ENCODE measurements at places on chromosomes 13 and 19.

DNA sequence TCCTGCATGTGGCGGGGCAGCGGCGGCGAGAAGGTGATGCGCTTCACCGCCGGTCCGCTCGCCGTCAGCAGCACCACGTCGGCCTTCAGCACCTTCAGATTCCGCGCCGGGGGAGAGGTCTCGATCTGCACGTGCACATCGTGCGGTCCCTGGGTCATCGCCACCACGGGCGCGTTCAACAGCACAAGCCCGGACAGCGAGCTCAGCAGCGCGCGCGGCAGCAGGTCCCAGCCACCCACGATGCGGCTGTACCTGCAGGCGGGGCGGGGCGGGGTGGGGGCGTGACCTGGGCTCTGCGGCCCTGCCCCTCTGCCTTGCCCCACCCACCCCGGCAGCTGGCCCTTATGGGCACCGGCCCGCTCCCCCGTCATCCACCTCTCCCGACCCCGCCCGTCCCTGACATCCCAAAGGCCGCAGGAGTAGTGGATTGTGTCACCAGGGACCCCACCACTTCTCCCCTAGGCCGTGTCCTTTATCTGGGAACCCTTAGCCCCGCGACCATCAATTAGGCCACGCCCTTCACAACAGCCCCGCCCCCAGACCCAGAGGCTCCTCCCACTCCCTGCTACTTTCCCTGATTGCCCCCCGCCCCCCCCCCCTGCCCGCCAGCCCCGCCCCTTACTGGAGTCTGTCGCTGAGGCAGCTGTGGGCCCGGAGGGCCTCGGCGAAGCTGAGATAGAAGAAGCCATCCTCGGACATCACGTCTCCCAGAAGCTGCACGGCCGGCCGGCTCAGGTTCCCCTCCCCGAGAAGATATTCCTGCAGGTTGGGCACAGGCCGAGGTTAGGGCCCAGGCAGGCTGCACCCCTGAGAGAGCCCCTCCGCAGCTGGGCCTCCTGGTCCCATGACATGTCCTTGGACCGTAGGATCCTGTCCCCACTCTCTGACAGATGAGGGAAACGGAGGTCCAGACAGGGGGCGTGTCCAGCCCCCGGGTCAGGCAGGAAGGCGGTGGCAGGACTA lies 6.1 kb downstream of the IL4I1 start:
- DNase-seq: peak; percentile 39

DNA sequence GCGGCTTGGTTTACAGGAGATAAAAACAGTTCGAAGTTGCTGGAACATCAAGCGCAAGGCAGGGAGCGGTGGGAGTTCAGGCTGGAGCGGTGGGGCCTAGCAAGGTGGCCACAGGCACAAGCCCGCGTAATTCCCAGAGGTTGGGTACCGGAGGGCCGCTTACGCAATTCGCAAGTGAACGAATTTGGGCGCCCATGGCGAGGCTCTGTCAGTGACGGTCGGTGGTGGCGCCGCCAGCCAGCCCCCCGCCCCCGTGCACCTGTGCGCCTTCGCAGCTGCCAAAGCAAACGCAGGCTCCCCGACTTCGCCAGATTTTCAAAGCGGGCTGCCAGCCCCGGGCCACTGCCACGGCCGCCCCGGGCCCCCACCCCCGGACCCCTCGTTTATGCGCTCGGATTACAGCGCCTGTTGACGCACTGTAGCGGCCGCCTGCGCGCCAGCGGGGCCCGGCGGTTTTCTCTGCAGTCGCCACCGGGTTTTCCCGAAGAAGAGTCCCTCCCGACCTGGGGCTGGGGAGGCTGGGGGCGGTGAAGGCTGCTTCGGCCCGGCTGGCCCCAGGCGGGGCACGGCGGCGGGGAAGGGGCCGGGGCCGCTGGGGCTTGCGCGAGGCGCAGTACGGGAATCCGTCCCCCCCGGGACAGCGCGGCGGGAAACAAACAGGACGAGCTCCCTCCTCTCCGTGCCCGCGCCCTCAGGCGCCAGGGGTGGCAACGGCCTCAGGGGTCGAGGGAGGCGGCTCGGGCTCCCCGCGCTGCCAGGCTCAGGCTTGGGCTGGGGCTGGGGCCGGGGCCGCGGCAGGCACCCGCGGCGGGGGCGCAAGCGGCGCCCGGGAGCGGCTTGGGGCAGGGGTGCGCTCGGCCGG lies 709 bp downstream of the N4BP2L1 start:
- DNase-seq: no peak

DNA sequence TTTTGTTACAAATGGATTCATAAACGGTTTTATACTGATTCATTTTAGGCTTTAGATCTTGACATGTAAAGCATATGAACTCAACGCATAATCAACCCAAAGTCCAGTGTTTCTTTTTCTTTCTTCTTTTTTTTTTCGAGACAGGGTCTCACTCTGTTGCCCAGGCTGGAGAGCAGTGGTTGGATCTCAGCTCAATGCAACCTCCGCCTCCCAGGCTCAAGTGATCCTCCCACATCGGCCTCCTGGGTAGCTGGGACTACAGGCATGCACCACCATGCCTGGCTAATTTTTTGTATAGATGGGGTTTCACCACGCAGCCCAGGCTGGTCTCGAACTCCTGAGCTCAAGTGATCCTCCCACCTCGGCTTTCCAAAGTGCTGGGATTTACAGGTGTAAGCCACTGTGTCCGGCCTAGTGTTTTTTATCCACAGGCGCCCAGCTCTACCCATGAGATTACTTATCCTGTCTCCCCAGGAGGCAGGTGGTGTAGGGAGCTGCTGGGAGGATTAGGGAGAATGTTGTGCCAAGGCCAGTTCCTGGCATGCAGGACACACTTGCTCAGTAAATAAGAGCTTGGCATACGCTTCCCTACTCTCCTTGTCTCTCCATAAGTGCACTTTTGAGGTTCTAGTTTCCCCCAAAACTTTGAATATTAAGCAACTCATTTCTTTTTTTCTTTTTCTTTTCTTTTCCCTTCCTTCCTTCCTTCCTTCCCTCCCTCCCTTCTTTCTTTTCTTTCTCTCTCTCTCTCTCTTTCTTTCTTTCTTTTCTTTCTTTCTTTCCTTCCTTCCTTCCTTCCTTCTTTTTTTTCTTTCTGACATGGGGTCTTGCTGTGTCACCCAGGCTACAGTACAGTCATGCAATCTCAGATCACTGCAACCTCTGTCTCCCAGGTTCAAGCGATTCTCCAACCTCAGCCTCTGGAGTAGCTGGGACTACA lies 4.8 kb upstream of the CEBPA start:
- no peak for DNase-seq

- DNase-seq: no peak
Observed at GRCh38 chr13:79528356-79528755, 47.4 kb downstream of the NDFIP2 start.

DNA sequence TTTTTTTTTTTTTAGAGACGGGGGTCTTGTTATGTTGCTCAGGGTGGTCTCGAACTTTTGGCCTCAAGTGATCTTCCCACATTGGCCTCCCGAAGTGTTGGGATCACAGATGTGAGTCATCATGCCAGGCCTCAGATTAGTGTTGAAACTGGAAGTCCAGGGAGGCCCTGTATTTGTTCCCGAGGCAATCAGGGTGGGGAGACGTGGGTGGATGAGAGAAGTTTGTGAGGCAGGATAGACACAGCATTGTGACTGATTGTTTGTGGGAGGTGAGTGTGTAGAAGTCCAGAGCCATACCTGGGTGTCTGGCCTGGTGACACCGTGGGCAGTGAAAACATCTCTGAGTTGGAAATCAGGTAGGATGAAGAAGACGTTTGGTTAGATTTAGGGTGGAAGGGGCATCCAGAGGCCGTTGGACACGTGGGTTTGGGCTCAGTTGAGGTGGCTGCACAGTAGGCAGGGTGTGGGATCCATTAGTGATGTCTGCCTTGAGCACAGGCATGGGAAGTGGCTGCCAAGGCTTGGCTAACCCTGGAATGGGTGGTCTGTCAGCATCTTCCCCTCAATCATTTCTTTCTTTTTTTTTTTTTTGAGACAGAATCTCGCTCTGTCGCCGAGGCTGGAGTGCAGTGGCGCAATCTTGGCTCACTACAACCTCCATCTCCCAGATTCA lies 12.4 kb downstream of the RTN2 start:
- no peak for DNase-seq

- DNase-seq: no peak
Observed at GRCh38 chr13:36770741-36771140, 48.3 kb upstream of the RFXAP start.

DNA sequence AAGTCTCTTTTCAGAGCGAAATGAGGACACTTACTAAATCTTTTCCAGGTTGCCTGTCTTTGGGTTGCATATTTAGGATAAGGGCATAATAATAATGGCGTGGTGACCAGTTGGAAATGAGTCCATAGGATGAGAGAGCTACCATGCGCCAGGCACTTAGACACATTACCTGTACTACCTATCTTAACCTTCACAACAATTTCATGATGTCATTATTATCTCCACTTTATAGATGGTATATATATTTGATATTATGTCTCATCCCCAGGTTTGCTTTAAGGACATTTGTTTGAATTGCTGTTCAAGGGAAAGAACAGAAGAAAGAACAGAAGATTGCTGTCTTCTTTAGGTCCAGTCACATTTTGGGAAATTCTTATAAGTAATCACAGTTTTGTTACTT lies 182.0 kb upstream of the STARD13 start:
- no peak for DNase-seq

DNA sequence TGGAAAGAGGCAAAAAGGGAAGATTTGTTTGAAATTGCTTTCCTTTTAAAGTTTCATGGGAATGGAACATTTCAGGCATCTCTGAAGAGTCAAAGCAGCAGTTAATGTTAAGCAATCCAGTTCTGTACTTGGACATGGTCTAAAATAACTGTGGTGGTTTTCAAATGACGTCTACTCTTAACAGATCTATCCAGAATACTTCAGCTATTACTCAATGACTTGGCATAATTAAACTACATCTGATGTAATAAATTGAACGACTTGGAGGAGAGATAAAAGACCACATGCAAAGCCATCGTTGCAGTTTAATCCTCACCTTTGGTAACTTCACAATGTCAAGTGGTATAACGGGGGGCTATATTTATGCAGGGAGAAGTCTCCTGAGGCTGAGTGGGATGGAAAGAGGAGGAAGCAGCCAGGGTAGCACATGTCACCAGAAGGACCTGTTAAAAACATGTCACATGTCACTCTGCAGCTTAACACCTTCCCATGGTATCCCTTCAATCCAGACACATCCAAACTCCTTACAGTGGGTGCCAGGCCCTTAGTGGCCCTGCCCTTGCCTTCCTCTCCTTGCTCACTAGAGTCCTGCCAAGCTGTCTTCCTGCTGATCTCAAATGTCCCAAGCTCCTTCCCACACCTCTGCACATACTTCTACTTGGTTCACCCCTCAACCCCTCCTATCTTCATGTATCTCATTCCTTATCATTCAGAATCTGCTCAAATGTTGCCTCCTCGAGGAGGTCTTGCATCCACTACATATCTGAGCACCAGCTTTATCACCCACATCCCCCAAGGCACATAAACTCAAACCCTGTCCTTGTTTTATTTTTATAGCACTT lies 327.8 kb downstream of the SUCLA2 start:
- DNase-seq: no peak

DNA sequence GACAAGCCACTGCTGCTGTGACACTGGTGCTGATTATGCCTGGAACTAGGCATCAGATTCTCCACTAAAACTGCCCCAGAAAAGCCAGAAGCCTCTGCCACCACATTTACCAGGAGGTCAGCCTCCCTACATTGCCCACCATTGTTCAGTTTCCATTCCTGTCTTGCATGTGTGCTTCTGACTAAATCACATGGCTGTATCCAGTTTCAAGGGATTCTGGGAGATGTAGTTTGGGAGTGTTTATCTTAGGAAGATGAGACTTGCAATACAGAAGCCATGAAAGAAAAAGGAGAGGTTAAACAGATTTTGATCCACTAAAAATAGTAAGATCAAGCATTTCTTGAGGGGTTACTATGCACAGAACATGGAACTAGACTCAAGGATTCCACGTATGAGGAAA lies 40.7 kb upstream of the SERPINE3 start:
- DNase-seq: no peak

- DNase-seq: no peak
Observed at GRCh38 chr19:7694499-7694898, 7.4 kb downstream of the FCER2 start.

DNA sequence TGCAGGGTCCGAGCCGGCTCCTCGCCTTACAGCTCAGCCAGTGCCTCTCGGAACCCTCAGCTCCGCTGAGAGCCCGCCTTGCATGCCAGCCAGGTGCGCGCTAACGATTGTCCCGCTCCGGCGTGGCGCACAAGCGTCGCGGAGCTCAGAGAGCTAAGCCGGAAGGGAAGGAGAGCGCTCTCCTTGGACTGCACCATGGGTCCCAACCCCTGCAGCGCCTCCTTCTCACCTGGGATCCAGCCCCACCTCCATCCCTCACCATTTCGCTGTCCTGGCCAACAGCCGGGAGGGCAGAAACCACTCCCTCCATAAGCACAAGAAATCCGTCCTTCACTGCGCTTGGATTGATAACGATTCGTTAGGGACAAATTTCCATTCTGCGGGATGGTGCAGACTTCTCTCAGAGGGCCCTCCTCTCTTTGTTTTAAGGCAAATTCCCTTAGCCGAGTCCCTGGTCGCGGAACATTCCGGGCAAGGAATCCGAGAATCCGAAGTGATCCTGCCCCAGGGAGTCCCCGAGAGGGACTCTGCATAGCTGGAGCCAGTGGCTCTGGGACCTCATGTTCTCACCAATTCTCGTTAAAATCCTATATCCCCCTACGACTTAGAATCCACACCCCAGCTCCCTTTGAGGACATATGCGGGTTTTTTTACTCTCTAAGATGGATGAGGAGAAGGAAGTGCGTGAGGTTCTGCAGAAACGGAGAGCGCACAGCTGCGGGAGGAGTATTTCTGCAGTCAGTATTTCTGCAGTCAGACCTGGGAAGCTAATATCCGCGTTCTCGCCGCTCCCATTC lies 2.8 kb downstream of the GSX1 start:
- DNase-seq: no peak

DNA sequence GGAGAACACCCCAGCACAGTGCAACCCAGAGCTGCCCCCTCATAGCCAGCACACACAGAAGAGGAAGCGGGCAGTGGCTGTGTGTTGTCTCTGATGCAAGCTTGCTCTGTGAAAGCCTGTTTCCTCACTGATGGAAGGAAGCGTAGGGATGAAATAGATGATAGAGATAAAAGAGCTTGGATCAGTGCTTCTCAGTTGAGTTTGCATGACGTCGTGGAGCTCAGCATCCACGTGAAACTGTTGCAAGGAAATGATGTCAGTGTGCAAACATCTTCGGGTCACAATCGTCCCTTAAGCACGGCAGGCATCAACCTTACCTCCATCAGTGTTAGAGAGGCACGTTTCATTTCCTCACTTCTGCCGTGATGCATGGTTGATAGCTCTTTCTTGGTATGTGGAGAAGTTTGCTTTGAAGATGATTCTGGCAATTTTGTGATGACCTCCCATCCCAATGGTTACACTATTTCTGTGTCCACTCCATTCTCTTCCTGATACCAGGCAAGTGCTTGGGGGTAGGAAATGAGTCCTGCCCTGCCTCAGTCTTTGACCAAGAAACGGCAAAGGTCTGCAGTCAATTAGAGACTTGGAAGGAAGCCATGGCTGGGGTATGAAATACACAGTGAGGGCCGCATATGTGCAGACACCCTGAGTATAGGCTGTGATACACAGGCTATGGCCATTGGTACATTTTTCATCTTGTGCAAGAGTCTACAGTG lies 183.0 kb downstream of the ZNF536 start:
- DNase-seq: no peak

DNA sequence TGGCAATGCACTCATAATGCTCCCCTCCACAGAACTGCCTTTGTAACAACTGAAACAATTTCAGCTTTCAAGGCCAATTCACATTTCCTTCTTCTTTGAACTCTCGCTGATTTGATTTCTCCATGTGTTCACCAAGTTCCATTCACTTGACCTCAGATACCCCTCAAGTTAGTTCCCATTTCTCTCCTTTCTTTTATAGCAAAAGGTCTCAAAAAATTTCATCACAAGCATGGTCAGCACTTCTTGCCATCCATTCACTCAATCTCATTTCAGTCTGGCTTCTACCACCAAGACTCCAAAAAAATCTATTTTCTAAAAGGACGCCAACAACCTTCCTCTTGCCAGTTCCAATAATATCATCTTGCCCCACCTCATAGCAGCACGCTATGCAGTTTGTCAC lies 135.7 kb downstream of the DIAPH3 start:
- DNase-seq: no peak

Measured in stimulated activated CD4-positive, alpha-beta T cell treated with anti-CD3 and anti-CD28 coated beads, Interleukin-1b, Interleukin-23, amount 100 ng/mL, for 24 hours (primary cell).